ENCODE measurements at places on chromosomes 2 and 18. TPM values are rescaled to one million over a fixed set of nuclear protein-coding genes. Genes with fewer than 3 reads are reported as not detected.

DNA sequence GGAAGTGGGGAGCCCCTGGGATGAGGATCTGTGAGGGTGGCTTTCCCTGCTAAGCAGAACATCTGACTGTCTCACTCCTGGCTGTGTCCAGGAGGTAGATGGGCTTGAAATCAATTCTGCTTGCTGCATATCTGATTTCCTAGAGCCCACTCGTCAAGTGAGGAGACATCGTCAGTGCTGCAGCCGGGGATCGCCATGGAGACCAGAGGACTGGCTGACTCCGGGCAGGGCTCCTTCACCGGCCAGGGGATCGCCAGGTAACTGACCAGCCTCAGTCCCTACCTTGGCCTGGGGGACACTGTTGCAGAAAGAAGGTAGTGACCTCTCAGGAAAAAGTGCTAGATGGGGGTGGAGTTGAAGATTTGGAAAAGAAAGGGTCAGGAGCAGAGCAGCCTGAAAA is 31.3 kb downstream of the CNGA3 start:
- no peak for DNase-seq

DNA sequence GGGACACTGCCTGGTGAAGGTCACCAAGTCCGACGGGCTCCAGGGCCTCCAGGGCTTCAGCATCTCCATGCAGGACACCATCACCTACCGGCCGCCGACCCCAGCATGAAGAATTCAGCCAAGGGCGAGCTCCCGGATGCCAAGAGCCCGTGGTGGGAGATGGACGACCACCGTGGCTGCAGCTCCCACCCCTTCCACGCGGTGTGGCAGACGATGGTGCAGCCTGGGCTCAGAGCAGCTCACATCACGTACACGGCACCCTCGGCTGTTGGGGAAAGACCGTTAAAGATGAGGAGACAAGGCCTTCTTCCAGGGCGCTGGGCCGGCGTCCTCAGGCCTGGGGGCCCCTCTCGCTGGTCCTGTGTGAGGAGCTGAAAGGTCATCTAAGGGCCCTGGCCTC is 31.2 kb upstream of the ADNP2 start:
- no peak for DNase-seq

- DNase-seq = no peak
Observed at GRCh38 chr2:48817355-48817754, 61.8 kb upstream of the LHCGR start.

DNA sequence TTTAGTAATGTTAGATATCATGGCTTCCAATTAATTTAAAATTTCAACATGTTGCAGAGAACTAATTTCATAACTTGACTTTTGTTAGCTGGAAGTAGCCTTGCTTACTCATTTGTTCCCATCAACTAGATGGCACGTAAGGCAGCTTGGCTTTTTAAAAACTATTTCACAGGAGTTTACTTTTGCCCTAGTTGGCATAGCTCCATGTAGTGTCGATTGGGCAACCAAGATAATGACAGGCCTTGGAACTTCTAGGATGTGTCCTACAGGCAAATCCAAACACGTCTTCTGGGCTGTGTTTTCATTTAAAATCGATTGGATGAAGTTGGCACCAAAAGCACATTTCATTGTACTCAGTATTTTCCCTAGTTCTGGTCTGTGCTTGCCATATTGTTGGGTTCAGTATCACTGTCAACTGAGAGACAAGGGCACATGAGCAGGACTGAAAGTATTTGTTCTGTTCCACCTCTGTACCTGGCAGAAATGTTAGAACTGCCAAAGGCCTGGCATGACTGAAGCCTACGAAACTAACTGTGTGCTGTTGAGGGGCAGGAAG is 29.4 kb downstream of the HADHB start:
- peak; percentile 39 for DNase-seq

GRCh38 chr2:107278672-107279071 is 392.7 kb upstream of the ST6GAL2 start:
- no peak for DNase-seq

DNA sequence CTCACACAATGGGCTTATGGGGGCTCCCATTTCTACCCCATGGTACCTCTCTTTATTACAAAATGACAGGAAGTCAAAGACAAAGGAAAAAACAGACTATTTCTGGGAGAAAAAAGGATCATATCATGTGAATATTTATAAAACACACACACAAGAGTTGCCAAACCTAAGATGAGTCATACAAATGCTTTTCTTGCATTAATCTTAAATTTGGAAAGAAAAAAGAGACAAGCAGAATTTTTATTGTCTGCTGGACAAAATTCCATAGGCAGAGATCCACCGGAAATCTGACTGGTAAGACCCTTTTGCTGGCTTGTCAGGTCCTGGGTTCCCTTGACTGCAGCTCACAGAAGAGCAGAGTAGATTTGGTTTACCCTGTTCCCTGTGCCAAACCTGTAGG is 1732.3 kb upstream of the PIK3C3 start:
- DNase-seq = peak; percentile 14

The REG1B gene
- 1.4 TPM for total RNA-seq

Measured in umbilical cord (tissue), 2 donors.